Stimulated activated CD4-positive, alpha-beta T cell treated with anti-CD3 and anti-CD28 coated beads, Interleukin-2, amount 100 ng/mL, for 24 hours (primary cell): ENCODE measurements at places on chromosomes 4 and X.

- DNase-seq: no peak
These were observed 22.7 kb downstream of the KLF3 start for GRCh38 chr4:38686682-38687081.

DNA sequence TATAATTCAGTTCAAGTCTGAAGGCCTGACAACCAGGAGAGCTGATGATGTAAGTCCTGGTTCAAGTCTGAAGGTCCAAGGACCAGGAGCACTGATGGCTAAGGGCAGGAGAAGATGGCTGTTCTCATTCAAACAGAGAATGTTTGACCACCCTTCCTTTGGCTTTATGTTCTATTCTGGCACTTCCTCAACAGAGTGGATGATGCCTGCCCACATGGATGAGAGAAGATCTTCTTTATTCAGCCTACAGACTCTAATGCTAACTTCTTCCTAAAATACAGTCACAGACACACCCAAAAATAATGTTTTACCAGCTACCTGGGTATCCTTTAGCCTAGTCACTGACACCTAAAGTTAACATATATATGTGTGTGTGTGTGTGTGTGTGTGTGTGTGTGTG lies 25.6 kb upstream of the IRF2 start:
- DNase-seq: no peak

DNA sequence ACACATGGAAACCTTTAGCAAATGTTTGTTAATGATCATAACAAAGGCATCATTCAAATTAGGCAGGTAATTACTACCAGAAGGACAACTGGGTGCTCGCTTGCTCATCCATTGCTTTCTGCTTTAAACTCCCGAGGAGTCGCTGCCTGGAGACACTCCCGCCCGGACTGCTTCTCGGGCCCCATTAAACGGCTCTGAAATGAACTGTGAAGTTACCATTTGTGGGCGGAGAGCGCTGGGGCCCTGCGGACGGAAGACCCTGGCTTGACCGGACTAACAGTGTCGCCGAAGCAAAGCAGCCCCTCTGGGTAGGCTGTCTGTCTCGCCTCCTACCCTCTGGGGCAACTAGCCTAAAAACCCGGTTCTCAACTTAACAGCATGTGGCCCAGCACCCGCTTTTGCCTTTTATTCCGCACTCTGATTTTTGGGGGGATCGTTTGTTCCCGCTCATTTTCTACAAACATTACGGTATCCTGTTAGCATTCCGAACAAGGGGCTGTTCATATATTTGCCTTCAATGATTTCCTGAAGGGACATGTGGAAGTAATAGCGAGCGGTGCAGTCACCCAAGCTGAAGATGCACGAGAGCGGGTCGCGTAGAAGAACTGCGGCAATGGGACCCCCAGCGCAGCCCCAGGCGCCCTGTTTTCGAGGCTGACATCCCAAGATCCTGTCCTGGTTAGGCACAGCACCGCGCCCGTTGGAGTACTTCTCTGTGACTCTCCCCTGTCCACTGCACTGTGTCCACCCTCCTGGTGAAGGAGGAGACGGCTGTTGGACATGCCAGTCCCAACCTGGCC lies 1.6 kb upstream of the PDGFRA start:
- DNase-seq: peak; percentile 5

- DNase-seq: no peak
These were observed 4.1 kb downstream of the DCK start for GRCh38 chr4:70997546-70997945.

GRCh38 chr4:182752158-182752910 lies 164.9 kb downstream of the DCTD start:
- DNase-seq: no peak

DNA sequence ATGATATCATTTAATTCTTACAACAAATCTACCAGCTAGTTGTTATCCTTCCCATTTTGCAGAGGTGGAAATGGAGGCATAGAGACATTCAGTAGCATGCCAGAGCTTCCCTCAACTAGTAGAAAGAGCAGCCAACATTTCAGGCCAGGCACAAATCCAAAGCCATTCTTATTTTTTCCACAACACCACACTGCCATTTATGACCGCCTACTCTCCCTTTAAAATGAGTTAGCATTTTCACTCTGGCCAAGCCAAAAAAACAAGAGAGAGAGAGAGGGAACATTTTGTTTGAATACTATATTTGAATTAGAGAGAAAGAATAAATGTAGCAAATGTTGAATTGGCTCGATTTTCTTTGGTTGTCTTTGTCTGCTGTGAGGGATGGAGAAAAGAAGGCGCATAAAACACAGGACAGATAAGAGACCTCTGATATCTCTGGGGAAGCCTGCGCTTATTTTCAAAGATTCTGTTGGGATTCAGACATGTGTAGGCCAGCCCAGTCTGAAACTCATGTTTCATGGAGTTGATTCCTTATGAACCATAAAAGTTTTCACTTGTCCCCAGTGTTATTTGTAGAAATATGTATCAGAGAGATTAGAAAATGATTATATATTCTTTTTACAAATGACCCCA lies 265.7 kb downstream of the RAB28 start:
- no peak for DNase-seq

- DNase-seq: no peak
These were observed 8.8 kb upstream of the IDS start for GRCh38 chrX:149513825-149514428.

- DNase-seq: no peak
These were observed 189.3 kb upstream of the GALNT7 start for GRCh38 chr4:172979332-172979731.
